ENCODE measurements at places on chromosomes 2 and 18.

GRCh38 chr2:37812414-37812813 is 112.7 kb upstream of the RMDN2 start:
- no peak for DNase-seq

- DNase-seq, result no peak
These were observed 23.1 kb downstream of the HS1BP3 start for GRCh38 chr2:20627712-20628380.

GRCh38 chr2:95091885-95092555 is 29.6 kb downstream of the MRPS5 start:
- DNase-seq, result no peak

DNA sequence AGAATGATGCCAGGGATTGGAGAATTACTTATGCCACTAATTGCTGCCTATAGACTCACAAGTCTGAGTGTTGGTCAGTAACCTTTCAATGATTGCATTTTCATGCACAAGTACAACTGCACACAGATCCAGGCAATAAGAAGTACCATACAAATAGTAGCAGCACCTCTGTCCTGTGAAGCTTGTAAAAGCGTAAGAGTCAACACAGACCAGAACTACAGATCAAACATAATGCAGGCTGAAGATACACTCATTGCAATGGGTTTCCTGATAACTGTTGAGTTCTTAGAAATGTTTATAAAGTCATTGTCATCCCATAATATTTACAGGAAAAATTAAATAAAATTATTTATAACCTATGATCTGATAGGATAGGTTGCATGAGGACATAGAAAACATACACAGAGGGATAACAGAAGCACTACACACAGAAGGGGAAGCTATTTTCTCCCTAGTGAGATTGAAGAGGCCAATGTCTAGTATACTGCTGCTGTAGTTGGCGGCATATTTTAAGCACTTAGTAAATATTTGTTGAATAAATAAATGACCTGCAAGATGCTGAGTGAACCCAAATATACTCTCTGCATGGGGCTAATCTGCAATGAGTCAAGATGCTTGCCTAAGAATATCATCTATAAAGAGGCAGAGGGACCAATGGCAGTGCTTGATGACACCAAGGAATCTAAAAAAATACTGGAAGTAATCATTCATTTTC is 5.7 kb upstream of the PIK3C3 start:
- peak; percentile 8 for DNase-seq

DNA sequence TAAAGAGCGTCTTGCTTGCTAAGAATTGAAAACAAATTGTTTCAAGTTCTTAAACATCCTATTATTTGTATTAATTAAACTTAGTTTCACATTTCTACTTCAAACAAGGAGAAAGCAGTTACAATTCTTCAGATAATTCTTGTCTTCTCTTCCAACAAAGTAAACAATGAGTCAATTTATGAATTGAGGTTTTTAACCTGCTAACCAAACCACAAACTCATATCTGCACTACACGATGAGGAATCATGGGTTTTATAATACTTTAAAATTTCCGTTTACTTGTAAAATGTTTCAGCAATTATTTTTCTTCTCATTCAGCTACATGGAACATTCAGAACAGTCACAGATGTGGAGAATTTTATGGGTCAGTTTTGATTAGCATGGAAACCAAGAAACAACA is 114.2 kb downstream of the SPIRE1 start:
- peak; percentile 30 for DNase-seq

GRCh38 chr2:219116776-219117646 is 43.6 kb downstream of the NHEJ1 start:
- no peak for DNase-seq

DNA sequence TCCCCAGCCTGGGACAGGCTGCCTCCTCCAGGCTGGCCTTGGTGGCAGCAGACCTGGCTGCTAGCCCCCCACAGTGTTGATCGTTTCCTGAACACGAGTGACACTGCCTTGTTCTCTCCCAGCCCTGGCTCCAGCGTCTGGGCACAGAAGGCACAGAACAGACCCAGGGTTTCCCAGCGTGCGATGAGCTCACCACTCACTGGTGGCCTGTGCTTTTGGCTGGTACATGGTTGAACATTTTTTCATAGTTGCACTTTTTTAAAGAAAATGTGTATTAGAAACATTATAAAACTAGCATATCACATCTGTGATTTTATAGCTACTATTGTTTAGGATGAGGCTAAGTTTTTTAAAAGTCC is 40.9 kb downstream of the SCTR start:
- DNase-seq, result no peak

- peak; percentile 95 for DNase-seq
These were observed 25.1 kb downstream of the DNPEP start for GRCh38 chr2:219362524-219363164.

DNA sequence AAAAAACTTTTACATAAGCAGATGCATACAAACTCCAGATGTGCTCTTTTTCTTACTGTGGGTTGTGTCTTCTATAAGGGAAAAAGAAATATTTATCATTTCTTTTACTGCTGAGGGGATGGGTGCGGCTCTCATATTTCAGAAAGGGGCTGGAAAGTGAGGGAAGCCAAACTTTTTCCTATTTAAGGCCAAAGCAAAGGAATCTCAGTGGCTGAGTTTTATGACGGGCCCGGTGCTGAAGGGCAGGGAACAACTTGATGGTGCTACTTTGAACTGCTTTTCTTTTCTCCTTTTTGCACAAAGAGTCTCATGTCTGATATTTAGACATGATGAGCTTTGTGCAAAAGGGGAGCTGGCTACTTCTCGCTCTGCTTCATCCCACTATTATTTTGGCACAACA is at the start of gene COL3A1:
TSS of gene COL3A1 (plus strand) at position 210 of the 400 bp plus-strand sequence. CDS start at position 327, 117 bp downstream.
- peak; percentile 84 for DNase-seq

GRCh38 chr2:196384729-196385128 is 213.4 kb upstream of the STK17B start:
- no peak for DNase-seq

DNA sequence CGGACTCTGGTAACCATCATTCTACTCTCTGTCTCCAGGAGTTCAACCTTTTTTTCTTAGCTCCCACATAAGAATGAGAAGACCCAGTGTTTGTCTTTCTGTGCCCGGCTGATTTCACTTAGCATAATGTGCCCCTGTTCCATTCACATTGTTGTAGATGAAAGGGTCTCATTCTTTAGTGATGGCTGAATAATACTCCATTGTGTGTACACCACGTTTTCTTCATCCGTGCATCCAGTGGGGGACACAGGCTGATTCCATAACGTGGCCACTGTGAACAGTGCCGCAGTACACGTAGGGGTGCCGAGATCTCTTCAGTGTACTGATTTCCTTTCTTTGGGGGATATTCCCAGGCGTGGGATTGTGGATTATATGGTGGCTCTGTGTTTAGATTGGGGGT is 72.3 kb upstream of the NFATC1 start:
- DNase-seq, result no peak

DNA sequence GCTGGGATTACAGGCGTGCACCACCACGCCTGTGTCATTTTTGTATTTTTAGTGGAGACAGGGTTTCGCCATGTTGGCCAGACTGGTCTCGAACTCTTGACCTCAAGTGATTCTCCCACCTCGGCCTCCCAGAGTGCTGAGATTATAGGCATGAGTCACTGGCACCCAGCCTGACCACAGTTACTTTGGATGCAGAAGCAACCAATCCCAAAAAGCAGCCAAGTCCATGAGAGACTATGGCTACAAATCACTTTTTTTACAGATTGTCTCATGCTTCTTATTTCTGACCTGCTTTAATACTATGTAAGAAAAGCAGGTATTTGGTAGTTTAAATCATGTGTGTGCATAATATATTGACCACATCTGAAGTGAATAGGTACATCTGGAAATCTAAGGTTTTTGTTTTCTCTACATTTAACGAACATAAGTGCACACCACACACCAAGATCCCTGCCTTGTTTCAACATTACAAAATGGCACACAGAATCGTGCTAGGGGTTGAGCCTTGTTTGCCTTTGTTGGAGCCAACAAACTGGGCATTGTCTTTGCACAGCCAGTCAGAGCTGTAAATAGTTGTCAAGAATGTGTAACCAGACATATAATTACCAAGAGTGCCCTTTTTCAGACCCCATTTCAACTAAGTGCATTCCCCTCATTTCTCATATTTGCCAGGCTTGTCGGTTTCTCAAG is 18.3 kb upstream of the MAP4K4 start:
- DNase-seq, result peak; percentile 61

- DNase-seq, result no peak
These were observed 15.1 kb upstream of the MEX3C start for GRCh38 chr18:51212606-51213005.

GRCh38 chr18:31657823-31658669 is 26.3 kb downstream of the B4GALT6 start:
- no peak for DNase-seq

DNA sequence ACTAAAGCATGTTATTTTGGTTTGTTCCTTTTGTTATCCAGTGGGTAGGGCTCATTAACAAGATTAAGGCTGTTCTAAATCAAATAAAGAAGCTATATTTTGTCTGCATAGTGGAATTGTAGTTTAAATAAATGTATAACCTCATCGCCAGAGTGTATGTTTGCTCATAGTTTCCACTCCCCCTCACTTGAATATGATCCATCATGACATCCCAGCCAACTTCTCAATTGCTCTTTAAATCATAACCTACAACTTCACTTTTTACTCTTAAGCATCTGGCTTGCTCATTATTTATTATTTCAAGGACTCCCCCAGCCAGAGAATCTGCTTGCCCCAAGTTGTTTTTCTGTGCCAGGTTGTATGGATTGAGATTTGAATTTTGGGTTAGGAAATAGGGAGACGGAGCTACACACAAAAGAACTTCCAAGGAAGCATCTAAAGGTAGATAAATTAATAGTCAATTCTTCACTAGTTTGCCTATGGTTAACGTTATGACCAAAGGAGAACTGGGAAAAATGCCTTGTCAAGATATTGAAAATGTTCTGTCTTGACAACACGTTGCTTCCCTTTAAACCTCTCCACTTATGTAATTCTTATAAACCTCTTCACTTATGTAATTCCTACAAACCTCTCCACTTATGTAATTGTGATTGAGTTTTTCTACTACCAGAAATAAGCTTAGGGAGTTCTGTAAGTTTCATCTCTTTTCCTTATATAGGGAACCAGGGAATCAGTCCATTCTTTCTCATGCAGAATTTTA is 55.4 kb upstream of the UPP2 start:
- DNase-seq, result no peak

GRCh38 chr18:44732238-44732563 is 51.5 kb downstream of the SETBP1 start:
- no peak for DNase-seq

DNA sequence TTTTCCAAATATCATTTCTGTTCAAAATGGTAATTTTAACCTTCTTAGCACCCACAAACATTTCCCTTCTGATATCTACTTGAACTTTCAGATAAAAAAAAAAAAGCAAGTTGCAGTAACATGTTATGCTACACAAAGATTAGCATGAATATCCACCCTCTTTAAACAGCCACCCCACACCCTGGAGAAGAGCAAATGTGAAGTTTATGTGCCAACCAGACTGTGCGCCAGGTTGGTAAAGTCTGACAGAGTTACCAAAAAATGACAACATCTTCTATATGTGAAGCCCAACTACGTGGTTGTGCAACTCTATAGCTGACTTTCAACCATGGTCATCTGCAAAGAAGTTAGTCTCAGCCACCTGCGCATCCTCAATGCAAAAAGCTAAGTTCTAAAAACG is 62.6 kb downstream of the BCL11A start:
- DNase-seq, result no peak

DNA sequence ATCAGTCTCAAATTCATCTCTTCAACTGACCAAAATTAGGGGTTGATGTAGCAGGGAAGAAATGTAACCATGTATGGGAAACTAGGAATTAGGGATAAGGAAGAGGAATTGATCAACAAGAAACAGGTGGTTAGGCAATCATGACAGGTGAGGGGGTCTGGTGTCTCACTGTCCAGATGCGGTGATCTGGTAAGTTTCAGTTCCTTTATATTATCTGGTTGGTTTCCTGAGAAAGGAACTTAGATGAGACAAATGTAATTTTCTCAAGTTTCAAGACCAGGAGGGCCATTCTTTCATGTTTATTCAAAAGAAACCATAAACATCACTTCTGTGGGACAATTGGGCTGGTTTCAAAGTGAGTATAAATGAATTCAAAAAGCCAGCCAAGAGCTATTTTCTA is 306.2 kb upstream of the KCNJ3 start:
- no peak for DNase-seq

DNA sequence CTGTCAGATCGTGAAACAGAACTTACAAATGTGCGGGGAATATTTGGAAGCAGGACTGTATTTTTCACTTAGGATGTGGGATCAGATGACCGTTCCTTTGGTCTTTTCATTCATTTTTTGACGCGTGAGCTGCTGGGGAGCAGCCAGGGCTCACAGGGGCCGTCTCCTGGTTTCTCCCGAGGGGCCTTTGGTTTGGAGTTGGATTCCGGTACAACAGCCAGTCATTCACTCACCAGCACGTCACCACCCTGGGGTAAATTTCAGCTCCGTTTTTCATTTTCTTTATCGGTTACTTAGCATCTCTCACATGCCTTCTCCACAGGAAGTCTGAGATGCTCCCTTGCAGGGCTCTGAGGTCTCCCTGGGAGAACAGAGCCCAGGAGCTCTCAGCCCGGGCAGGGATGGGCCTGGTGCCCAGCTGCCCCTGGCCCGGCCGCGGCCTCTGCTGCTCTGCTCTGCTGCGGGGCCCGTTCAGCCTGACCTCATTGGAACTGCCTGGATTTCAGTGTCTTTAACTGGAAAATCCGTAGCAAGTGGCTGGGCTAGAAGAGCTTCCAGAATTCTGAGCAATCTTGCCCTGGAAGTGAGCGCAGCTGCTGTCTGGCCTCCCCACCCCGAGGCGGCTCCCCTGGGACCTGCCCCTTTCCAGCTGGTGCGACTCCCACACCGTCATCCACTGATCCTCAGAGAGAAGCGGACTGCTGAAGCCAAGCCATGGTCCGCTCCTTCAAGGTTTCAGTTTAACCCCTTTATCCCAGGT is 335.6 kb downstream of the EIPR1 start:
- no peak for DNase-seq

DNA sequence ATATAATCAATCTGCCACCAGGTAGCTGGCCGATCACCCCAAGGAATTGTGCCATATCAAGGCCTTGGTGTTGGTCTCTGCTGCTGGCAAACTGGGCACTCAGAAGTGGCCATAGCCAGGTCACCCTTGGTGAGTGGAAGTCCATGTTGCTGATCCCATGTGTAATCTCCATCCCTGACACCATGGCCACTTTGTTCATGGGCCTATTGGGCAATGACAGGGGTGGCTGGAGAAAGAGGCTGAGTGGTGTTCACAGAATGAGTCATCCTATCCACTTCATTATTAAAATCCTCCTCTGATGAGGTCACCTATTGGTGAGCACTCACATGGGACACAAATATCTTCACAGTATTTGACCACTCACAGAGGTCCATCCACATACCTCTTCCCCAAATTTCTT is 26.7 kb upstream of the CD226 start:
- peak; percentile 47 for DNase-seq

DNA sequence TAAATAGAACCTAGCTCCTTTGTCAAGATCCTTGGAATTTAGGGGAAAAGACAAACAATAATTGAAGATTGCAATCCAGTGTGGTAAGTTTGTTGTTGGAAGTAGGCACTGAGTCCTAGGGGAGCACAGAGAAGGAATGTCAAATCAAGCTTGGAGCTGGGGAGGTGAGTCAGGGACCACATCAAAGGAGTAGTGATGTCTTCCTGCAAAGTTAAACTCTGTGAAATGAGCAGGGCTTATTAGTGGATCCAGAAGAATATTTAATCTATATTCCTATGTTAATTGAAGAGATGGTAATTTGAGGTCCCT is 41.7 kb upstream of the NABP1 start:
- DNase-seq, result peak; percentile 86

- DNase-seq, result no peak
These were observed 123.7 kb upstream of the SMAD2 start for GRCh38 chr18:48053881-48054816.
